ENCODE measurements at places on chromosomes 6 and 20.

- DNase-seq, result no peak
Observed at GRCh38 chr6:143241911-143242310, 181.2 kb downstream of the AIG1 start.

- peak; percentile 83 for DNase-seq
Observed at GRCh38 chr6:44245912-44246662, 814 bp upstream of the HSP90AB1 start.

DNA sequence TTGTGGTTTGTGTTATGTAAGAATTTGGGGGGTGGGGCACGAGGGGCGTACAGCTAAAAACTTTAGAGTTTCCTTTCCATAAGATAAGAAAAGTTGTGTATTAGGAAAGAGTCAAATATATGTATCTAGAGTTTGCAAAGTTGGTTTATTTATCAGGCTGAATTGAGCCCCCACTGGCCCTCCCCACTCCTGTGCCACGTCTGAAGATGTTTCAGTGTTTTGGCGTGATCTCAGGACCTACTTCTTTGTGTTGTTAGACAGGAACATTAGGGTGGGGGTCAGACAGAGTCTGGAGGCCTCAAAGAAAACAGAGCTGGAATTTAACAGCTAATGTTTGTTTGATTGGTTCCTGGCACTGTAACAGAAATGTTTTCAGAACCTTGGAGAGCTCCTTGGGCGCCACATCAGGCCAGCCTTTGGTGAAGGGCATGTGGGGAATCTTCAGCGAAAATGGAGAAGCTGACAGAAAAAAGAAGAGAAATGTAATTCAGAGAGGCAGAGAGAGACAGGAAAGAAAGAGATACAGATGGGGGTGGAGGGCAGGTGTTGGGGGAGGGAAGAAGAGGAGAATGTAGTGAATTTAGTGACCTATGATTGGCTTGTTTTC lies 674 bp downstream of the NRSN1 start:
- DNase-seq, result peak; percentile 34

- DNase-seq, result peak; percentile 4
Observed at GRCh38 chr6:137816133-137816579, 50.9 kb upstream of the TNFAIP3 start.

- no peak for DNase-seq
Observed at GRCh38 chr6:65979120-65979519, 272.1 kb upstream of the EYS start.

GRCh38 chr6:149337320-149337719 lies 19.8 kb downstream of the TAB2 start:
- DNase-seq, result no peak

DNA sequence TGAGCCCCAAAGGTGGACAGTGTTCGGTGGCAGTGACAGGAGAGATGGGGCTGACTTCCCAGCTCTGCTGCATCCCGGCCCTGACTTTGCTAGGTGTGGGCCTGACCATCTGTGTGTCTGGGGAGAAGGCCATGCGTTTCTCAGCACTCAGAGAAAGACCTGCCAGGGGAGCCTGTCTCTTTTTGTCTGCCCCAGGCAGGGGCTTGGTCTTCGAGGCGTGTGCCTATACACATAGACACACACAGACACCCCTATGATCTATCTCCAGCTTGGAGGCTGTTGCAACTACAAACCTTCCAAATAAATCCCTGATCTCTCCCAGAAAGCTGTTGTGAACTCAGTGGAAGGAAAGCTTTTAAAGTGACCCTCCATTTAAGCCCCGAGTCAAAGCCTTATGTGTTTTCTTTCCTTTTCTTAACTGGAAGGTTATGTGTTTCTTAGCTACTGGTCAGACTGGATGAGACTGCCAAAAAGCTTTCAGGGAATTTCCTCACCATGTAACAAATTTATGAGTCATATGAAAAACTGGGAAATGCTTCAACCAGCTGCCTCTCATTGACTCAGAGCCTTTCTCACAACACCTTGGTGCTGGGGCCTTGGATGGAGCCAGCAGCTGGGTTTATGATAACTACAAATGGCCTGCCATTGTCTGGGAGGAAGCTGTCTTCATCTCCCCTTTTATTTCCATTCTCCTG lies 102.6 kb downstream of the CDC5L start:
- DNase-seq, result peak; percentile 34

DNA sequence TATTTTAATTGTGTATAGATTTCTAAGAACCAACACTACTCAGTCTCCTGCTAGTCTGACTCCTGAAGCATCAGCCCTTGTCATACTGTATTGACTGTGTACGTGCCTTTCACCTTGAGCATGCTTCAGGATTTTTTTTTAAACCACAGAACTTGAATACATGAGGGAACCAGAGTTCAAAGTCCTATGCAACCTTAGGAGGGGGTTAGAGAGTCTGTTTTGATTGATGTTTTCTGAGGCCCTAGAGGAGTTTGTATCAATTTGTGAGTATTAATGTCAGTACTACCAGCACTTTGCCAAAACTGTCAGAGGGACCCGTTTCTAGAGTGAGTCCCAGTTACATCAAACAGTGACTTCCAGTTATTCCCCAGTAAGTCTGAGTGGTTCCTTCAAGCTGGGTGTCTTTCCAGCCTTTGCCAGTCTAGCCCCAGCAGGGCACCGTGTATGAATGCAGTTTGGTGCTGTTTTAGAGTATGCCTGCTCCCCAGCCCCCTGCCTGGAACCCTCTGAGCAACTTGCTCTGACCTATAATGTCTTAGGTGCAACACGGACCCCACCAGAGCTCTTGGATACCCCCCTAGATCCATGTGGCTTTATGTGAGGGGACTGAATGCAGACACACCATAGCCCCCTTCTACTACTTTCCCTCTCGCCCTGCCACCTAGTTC lies 8.5 kb downstream of the TP53INP2 start:
- no peak for DNase-seq
